WTC11 (cell line): ENCODE measurements at places on chromosomes 16 and 17.

DNA sequence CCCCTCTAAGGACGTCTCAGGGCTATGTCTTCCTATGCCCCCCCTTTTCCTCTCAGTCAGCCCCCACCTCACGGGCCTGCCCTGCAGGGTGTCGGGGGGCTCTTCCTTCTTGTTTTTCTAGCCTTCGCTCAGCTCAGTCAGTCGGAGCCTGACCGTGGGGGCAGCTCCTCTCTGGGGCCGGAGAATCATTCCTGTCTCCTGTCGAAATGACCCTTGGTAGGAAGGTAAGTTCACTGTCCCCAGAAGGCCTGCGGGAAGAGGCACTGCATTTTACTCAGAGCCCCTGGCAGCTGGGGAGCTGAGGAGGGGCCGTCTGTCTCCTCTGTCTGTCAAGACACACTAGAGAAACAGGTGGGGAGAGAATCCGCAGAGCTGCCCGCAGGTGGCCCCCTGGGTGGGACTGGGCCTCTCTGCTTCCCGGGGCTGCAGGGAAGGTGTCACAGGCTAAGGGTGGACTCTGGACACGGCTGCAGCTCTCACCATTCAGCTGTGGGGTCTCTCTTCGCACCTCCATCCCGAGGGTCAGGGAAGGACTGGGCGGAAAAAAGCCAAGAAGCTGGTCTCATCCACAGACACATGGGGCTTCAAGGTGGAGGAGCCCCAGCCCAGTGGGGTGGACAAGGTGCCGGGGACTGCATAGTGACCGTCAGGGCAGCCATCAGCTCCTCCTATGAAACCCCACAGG, 112.8 kb upstream of the TNRC6C start:
- DNase-seq, result no peak

DNA sequence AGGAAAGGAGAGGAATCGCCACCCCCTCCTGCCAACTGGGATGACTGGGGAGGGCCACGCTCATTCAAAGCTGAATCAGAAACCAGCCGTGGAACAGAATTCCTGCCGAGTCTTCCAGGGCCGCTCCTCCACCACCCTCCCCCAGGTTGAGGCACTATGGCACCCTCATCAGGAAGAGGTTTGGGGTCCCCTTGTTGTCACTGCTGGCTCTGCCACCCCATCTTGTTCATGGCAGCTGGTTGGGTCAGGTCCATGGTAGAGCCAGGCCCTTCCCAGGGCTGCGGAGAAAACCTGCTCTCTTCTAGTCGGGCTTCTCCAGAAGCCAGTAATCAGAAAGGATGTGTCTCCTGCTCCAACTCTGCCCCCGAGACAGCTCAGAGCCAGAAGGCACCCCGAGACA, 41.8 kb downstream of the KCNJ12 start:
- no peak for DNase-seq

- DNase-seq, result no peak
Measured at GRCh38 chr16:66486773-66487579, 59.9 kb downstream of the BEAN1 start.

GRCh38 chr16:82044585-82044911, 9.5 kb downstream of the HSD17B2 start:
- no peak for DNase-seq

DNA sequence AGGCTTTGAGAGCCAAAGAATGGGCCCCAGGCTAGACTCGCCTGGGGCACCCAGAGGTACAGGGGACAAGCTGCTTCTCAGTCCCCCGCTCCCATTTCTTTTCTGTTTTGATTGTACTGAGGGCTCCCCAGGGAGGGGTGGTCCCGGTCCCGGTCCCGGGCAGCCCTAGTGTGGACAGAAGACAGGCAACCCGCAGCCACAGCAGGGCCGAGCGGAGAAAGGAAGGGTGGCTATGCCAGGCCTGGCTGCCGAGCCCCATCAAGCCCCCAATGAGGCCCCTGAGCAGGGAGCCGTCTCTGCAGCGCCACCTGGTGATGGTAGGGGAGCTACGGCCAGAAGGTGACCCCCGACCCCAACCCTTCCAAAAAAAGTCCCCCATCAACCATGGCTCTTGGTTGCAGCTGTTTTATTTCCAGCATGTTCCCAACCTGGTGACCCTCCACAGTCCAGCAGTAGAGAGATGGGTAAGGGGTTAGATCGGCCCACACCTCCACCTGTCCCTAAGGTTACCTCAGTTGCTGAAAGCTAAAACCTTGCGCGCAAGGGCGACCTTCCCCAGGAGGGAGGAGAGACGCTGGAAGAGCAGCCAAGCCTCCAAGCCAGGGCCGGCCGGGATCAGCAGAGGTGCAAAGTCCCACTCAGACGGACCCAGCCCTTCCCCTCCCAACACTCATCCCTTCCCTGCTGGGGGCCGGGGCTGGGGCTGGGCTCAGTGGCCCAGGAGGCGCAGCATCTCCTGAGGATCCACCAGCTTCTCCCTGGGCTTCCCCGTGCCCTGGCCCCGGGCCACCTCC, 2.6 kb upstream of the GRIN2C start:
- DNase-seq, result peak; percentile 91

DNA sequence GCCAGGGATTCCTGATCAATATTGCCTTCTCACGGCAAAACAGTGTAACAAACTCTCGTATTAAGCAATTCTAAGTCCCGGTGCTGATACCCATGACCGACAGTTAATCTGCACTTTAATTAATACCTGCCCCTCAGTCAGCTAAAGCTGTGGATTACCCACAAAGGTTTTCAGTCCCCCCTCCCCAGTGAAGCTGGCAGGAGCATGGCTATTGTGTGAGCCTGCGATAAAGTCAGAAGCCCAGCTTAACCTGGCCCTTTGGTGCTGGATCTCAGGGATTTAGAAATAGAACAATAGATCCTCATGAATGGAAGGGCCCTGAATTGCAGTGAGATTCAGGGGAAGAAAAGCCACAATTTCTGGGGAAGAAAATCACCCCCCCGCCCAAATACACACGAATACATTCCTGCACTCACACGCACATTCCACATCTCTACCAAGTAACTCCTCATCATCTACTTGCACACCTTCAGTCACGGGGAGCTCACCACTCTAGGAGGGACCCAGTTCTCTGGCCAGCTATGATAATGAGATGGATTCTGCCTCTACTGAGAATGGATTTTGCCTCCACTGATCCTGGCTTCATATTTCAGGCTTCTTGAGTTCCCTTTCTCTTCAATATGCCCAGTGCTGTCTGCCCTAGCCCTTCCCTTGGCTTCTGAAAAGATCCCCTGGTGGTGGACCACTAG, 102.6 kb downstream of the WSCD1 start:
- no peak for DNase-seq

- DNase-seq, result peak; percentile 85
Measured at GRCh38 chr17:49013311-49014213, 16.4 kb downstream of the IGF2BP1 start.

GRCh38 chr16:15532825-15533224, 98.4 kb downstream of the BMERB1 start:
- DNase-seq, result no peak

- DNase-seq, result no peak
Measured at GRCh38 chr16:16116841-16117240, 106.5 kb downstream of the ABCC6 start.

DNA sequence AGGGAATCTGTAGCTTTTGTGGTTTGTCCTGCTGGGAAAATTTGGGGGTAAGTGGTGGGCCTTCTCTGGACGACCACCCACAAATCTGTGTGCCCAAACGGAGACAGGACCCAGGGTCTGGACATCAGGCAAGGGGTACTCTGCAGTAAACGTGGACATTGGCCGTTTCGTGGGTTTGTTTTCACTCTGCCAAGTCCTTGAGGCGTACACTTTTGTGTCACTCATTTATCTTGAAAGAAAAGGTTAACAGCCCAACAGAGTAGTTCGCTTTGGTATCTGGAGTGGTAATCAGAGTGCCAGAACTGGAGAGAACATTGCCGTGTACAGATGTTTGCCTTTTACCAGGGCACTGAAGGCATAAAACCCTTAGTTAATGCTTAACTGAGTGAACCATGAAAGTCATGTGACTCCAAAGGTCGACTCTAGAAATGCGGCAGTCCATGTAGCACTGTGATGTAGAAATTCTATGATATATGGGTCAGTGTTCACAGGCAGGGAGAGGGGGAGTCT, 15.4 kb downstream of the NAA60 start:
- no peak for DNase-seq

DNA sequence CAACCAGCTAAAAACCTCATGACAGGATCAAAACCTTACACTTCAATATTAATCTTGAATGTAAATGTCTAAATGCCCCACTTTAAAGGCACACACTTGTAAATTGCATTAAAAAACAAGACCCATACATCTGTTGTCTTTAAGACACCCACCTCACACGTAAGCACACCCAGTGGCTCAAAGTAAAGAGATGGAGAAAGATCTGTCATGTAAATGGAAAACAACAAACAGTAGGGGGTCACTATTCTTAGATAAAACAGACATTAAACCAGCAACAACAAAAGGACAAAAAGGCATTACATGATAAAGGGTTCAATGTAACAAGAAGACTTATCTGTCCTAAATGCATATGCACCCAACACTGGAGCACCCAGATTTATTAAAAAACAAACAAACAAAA, 35.6 kb downstream of the SDR42E1 start:
- DNase-seq, result no peak

DNA sequence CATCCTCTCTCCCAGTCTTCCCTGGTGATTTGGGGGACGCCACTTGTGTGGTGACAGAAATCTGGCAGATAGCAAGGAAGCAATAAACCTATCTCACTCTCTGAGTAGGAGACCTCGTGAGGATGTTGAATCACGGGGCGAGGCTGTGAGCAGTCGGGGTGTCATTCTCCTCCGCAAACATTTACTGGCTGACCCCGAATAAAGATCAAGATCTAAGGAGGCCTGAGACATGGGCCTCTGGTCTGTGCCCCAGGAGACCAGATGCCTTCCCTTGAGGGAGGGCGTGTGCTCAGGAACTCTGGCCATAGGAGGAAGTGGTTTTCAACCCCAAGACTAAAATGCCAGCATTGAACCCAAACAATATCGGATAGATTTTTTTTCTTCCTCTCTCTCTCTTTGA, 53.1 kb downstream of the FOXL1 start:
- no peak for DNase-seq

- no peak for DNase-seq
Measured at GRCh38 chr17:16953347-16953746, 18.6 kb downstream of the TNFRSF13B start.

DNA sequence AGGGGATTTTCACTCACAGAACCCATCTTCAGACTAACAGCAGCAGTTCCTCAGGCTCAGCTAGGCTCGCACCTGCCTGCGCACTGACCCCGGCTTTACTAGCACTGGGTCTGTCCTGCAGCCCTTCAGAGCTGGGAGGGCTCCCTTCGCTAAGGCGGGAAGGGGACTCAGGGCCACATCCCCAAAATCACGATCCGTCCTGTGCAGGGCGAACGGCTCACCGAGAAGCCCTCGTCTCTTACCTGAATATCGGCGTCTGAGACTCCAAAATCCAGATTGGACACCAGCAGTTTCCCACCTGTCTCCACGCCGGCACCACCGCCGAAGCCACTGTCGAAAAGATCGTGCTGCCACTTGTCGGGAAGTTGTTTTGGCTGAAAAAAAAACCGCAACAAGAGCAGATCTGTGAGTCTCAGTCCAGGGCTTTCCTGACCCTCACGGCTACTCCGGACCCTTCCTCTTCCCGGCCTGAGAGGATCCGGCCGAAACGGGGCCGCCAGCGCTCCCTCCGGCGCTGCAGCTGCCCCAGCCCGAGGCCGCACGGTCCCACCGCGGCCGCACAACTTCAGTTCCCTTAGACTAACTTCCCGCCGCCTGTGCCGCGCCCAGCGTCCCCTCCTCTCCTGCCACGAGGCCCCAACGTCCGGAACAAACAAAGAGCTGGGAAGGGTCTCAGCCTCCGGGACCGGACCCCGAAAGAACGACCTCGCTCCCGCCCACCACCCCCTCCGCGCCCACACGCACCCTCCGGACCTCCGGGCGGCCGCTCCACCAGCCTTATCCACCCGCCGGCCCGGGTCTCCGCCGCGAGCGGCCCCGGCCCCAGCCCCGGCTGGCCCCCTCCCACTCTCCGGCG, 711 bp downstream of the ALYREF start:
- DNase-seq, result no peak

DNA sequence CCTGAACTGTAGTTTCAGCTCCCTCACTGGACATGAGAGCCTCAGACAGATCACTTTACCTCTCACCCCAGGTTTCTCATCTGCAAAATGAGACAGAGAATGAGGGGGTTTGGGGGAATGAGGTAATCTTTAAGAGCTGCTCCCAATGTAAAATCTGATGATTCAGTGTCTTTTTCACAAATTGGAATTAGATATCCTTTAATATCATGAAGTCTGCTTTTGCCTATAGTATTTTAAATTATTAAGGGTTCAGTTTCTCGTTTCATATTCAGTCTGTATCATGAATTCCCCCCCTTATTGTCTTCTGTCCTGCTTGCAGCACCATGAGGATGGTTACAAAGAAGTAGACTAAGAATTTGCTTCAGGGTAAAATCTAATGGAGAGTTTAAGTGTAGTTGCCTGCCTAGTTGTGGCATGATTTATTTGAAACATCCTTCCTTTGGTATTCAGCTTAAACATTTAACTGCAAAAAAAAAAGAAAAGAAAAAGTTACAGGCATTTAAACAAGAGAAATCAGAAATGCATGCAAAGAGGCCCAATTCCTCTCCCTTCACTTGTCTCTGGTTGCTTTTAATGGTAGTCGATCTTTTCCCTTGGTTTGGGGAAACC, 77.3 kb downstream of the WNT3 start:
- no peak for DNase-seq

GRCh38 chr17:333626-334396, 18.8 kb downstream of the RPH3AL start:
- peak; percentile 53 for DNase-seq

- DNase-seq, result no peak
Measured at GRCh38 chr17:55895112-55895759, 144.4 kb downstream of the PCTP start.

DNA sequence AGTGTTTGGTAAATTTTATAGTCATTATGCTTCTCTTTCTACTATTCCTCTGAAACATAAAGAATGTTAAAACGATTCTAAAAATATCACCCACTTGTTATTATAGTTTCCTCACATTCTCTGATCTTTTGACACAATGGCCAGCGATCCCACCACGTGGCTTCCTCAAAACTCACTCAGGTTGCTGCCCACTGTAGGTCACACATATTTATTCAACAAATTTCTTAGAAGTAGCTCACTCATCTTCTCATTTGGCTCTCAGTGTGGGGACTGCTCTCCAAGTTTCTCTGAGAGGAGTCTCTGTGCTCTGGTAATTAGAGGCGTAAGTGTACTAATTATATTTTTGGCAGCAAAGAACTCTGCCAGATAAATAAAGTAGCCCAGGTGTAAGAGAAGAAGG, 465.4 kb downstream of the CDH11 start:
- DNase-seq, result no peak

GRCh38 chr17:1769822-1770477, 8.1 kb downstream of the SERPINF1 start:
- DNase-seq, result peak; percentile 65

DNA sequence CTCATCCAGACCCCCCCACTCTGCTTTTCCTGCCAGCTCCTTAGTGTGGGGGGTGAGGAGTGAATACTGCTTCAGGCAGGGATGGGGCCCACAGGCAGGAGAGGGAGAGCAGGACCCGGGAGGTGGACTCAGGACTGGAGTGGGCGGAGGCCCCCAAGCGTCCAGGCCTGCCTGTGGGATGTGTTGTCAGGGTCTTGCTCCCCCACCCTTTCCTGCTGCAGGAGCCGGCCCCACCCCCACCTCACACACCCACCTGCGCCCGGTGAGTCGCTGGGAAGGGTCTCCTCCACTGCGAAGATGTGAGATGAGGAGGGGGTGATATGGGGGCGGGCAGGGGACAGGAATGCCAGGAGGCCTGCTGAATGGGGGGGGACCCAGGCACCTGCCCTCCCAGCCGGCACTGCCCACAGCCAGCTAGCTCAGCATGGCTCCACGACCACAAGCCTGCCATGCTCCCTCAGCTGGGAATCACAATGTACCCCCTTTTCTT, 1.1 kb downstream of the FAM171A2 start:
- DNase-seq, result no peak

GRCh38 chr17:48720266-48721008, 1.9 kb downstream of the PRAC1 start:
- no peak for DNase-seq
